Spinal cord (tissue), 10 donors: ENCODE measurements at places on chromosomes 12 and 14.
A peak's percentile ranks its signal among the peaks of the same experiment; 100 is the strongest.

DNA sequence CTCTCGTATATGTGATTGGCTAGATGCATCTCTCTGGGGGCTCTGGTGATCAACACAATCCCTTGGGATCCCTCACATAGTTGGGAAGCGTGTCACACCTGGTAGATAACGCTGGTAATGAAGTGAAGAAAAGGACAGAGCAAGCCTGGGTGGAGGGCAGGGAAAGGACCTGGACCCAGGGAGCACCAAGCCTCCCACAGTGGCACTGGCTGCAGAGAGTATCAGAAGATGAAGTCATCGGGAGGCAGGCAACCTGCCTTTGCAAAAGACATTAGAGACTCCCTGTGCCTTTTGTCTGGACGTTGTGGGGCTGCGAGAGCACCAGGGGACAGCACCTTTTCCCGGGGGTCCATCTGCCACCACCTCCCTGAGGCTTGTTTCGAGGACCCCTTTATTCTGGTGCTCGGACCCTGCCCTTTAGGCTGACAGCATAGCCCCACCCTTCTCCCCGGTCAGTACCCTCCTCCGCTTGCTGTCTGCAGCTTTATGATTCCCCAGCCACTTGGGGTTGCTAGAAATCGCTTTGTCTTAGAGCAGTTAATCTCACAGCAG, 116.4 kb downstream of the EML1 start:
- no peak for DNase-seq

- no peak for DNase-seq
These were observed 204.9 kb downstream of the DAD1 start for GRCh38 chr14:22384167-22384549.

GRCh38 chr12:25793196-25793595, 165.3 kb upstream of the RASSF8 start:
- DNase-seq: no peak

- no peak for DNase-seq
These were observed 22.0 kb upstream of the SEL1L start for GRCh38 chr14:81555684-81556083.

DNA sequence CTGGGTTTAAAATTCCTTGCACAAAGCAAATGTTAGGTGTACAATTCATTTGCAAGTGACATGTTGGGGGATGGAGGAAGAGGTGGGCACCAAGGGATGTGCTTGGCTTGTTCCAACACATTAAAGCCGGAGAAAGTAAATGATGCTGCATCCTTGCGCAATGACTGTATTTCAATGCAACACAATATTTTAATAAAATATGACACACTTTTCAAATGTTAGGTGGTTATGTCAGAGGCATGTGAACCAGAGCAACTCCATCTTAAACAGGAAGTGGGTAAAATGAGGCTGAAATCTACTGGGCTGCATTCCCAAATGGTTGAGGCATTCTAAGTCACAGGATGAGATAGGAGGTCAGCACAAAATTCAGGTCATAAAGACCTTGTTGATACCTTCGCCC, 53.6 kb upstream of the ARHGAP5 start:
- DNase-seq: no peak

DNA sequence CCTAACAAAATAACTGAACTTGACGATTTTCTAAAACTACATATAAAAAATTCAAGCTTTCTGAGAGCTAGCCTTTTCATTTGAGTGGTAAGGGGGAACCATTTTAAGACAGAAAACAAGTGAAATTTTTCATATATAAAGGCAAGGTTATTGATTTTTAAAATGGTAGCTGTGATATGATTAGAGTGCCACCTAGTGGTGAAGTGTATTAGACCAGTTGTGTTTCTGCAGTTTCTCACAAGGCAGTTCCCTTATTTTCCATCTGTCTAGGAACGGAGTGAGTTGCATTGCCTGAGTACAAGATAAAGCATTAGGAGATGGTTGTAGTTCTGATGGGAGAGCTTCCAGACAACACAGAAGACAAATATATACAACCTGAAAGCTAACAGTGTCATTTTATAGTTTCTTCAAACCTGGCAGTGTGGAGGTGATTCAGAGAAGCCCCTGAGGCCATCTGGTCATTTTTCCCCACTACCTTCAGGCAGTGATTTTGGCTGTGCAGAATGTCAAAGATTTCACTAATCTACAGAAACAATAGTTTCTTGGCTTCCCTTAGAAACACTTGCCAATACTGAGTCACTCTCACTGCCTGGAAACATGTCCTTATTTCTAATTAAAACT, 180.8 kb downstream of the C12orf50 start:
- peak; percentile 95 for DNase-seq

- no peak for DNase-seq
These were observed 234.4 kb upstream of the CLEC14A start for GRCh38 chr14:38490273-38490672.

- no peak for DNase-seq
These were observed 81.4 kb downstream of the ACTN1 start for GRCh38 chr14:68897559-68898155.

DNA sequence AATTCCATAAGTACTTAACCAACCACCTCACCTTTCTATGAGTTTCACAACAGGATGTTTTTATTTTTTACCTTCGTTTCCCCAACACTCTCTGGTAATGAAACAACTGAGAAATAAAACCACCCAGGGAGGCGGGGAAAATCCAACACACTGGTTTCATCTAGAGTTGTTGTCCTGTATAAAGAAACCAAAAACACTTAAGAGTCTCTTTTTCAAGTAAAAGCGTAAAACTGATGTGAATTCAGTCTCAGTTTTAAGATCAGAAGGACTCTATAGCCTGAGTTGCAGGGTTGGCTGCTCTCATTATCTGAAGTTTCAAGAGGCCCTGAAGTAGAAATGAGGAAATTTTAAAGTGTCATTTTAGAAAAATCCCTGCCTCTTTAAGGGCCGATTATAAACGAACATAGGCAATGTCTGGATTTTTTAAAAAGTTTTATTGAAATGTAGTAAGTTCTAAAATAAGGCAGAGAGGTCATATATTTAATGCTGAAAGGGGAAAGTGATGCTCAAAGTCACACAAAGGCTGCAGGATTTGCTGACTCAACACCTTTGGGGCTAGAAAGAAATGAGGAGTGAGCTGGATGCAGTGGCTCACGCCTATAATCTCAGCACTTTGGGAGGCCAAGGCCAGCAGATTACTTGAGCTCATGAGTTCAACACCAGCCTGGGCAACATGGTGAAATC, 27.2 kb downstream of the HIGD1C start:
- DNase-seq: no peak

DNA sequence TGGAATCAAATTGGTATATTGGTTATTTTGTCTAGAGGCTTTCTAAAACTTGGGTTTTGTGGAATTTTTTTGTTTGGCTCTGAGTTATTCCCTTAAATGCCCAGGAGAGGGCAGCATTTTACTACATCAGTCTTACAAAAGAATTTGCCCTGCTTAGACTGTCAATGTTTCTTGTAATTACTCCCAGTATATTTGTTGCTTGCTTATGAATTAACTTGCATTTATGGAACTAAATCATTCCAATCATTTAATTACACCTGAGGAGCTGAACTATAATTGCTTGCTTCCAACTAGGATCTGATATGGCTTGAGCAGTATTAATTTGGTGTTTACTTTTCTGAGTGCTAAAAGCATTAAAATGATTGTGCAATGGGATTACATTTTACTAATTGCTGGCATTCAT, 48.7 kb downstream of the MIPOL1 start:
- peak; percentile 10 for DNase-seq

DNA sequence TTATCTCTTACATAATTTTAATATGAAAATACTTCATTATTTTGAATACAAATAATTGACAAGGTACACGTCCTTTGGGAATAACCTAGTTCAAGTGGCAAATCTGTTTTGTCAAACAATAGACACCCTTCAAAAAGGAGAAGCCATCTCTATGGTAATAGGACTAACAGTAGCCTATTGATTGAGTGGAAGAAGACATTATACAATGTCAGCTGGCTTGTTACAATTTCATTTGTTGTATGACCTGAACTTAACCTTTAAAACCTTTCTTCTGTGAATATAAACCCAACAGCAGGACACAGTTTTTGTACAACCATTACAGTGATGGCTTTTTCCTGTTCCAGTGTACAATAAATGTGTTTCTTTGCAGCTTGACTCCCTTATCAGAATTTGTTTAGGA, 8.1 kb downstream of the TMEM260 start:
- DNase-seq: no peak

GRCh38 chr12:6372403-6373003, 2.9 kb downstream of the SCNN1A start:
- DNase-seq: no peak

GRCh38 chr12:4116251-4117111, 157.1 kb upstream of the CCND2 start:
- DNase-seq: no peak

DNA sequence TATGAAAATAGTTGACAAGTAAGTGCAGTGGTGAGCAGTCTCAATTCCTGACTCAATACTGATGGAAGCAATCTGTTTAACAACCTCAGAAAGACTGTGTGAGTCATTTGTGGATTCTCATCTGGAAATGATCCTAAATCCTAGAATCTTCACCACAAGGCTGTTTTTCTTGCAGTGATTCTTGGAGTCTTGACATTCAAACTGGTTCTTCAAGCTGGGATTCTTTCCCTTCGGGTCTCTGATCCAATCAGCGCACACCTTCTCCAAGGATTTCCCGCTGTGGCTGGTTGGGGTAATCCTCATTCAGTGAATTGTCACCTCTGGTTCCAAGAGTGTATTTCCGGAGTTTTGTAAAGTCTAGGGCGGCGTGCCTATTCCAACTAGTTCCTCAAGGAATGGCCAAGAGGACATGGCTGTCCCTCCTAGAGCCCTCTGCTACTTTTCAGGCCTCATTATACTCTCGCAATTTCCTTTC, 37.7 kb upstream of the FOXJ2 start:
- no peak for DNase-seq

- DNase-seq: no peak
These were observed 126.6 kb downstream of the PPM1H start for GRCh38 chr12:62808166-62808879.

DNA sequence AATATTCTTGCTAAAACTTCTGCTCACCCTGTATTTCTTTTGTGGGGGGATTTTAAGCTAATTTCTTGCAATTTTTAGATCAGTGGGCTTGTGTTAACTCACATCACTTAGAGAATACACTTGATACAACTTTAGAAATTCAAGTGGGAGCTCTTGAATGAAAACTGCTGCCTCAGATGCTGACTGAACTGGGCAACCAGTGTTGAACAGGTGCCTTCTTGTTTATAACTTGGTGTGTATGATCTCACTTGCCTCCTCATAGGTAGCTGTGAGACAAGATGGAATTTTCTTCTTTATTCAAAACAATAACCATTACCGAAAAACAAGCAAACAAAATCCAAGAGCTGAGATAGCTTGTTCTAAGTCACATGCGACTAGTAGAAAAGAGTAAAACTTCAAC, 63.5 kb downstream of the FGD4 start:
- no peak for DNase-seq

GRCh38 chr12:123115409-123116121, 35.3 kb downstream of the PITPNM2 start:
- DNase-seq: no peak

- DNase-seq: peak; percentile 65
These were observed 11.9 kb upstream of the TMEM119 start for GRCh38 chr12:108609537-108610335.

DNA sequence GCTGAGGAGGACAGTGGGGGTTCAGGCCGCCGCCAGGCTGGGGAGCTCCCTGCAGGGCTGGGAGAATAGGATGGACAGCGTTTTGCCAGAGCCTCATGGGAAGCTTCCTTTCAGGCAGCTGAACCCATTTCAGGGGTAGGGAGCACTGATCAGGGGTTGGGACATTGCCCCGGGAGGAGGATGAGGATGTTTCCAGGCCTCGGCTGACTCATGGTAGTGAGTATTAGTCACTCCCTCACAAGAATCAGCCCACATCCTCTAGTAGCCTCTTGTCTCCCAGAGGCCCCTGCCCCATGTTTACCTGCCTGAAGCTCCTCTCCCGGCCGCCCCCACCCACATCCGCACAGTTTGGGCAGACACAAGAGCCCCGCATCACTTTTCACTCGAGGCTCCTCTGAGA, 89.8 kb downstream of the ZFP36L1 start:
- no peak for DNase-seq

GRCh38 chr12:98699586-98699985, 54.5 kb downstream of the APAF1 start:
- DNase-seq: no peak

DNA sequence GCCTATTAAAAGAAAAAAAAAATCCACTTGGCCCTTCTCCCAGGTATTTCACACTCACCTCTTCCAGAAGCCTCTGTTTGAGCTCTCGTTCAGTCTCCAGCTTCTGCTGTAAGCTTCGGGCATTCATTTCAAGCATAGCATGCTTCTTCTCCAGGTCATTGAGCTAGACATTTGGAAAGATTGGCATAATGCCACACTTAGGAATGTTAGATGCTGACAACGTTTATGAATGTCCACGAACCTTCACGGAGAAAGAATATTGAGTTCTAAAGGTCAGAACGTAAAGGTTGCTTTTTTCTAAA, 60.5 kb downstream of the PRKAB1 start:
- DNase-seq: no peak

DNA sequence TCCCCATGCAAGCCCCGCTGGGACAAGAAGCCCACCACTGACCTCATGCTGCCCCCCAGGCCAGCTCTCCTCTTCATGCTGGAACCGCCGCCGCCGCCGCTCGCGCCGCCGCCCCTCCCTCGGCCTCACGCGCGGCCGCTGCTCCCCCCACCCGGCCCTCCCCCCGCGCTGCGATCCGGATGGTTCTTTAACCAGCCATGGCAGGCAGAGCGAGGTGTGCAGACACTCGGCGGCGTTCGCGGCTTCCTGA, at the start of gene DCAF5:
Gene DCAF5, minus strand, starts transcription at position 218 of the 250 bp plus-strand sequence. Its CDS starts 141 bp downstream, at position 77.
- no peak for DNase-seq

- DNase-seq: no peak
These were observed 822.9 kb downstream of the VRK1 start for GRCh38 chr14:97620066-97620465.

GRCh38 chr14:74698465-74698864, 14.4 kb downstream of the AREL1 start:
- no peak for DNase-seq

DNA sequence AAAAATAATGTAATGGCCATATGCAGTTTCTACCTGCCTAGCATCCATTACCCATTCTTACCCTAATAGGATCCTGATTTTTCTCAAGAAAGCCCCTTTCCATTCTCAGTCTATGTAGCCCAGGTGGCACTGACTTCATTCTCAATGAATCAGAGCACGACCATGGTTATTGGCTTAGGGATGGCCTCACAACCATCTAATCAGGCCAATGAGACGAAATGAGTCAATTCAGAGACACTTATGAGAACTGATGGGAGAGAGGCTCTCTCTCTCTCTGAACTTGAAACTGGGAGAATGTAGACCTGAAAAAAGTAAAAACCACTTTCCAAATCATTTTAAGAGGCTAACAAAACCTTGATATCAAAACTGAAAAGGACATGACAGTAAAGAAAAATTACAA, 45.3 kb upstream of the OXA1L start:
- DNase-seq: no peak

DNA sequence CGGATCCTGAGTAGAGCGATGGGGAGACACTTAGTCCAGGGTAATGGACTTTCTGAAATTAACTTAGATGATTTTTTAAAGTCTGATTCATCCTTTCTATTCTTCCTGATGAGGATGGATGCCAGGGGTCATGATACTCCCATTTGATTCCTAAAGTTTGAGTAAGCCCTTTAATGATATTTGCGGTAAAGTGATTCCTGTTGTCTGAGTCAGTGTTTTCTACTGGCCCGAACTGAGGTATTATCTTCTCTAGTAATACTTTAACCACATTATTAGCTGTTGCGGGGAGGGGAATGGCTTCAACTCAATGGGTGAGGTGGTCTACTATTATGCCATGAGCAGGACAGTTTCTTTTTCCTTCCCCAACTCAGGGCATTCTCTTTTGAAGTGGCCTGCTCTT, 111.6 kb downstream of the RIN3 start:
- DNase-seq: no peak
